EL (cell line): ENCODE measurements at places on chromosomes 5 and 9.

- peak; percentile 29 for DNase-seq
Observed at GRCh38 chr5:53936481-53937352, 373.7 kb downstream of the ARL15 start.

DNA sequence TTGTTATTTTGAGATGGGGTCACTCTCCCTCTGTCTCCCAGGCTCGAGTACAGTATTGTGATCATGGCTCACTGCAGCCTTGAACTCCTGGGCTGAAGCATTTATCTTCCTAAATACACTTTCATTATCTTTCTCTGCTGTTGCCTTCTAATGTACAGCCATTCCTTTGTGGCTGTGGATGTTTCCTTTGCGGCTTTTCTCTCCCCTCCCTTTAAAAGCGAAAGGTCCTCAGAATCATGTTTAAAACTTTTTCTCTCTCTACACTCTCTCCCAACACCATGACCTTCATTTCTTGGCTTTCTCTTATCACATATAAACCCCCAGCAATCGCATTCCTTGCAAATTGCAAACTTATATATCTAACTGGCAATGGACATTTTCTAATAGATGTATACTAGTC, 1.6 kb downstream of the IFNA2 start:
- no peak for DNase-seq

GRCh38 chr5:81517462-81517861, 123.5 kb upstream of the ACOT12 start:
- DNase-seq = peak; percentile 24

GRCh38 chr5:146959360-146959759, 80.8 kb upstream of the PPP2R2B start:
- DNase-seq = no peak

- DNase-seq = no peak
Observed at GRCh38 chr5:79973511-79973910, 17.6 kb downstream of the MTX3 start.
